ENCODE measurements at places on chromosomes 7 and 10.

DNA sequence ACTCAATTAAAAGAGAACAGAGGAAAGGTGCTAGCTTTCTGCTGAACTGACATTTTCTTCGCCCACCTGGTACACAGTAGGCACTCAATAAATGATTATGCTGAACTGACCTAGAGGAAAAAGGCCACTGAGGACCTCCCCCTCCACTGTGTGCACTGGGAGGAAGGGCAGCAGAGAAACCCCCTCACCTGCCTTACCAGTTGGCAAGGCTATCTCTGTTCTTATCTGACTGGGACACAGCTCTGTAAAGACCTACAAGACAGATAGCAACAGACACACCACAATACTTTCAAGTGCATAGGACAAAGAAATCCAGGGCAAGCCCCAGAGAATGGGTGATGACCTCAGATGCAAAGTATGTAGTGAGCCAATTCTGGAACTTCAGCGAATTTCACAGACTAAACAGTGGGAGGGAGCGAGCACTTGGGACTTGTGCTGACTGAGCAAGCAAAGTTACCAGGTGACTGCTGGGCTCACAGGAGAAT, 30.4 kb downstream of the PDLIM1 start:
- no peak for DNase-seq

GRCh38 chr10:73744664-73744975, 448 bp downstream of the SEC24C start:
- no peak for DNase-seq

DNA sequence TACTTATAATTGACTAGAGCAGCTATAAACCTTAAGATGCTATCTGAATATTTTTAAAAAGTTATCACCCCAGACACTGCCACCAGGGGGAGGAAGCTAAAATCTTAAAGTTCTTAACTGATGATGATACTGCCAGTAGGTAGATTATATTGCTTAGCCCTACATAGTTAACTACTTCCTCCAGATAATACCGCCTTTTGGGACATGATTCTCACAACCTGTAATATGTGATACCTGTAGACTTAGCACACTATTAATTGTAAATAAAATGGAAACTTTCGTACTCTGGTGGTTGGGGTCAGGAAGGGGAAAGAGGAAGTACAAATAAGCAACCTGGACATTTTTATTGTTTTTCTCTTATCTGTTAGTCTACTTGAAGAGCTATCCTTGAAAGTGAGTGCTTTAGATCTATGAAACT, 268.9 kb downstream of the ADK start:
- no peak for DNase-seq

DNA sequence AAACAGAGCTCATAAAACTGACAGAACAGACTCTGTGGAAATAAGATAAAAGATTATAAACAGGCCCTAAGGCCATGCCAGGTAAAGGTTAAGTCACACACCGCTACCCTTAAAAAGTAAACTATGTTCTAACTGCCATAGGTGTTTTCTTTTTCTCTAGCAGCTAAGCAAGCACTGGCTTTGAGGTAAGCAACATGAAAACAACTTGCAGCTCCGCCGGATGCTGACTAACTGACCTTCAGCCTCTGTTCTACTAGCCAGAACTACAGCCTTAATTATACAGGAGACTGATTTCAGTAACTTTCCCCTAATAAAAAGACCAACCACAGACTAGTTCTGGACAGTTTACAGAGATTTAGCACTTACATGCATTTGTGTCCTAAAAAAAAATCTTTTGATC, 708.3 kb downstream of the CCSER2 start:
- DNase-seq: no peak

GRCh38 chr10:120221873-120222485, 235.0 kb upstream of the PLPP4 start:
- peak; percentile 51 for DNase-seq

DNA sequence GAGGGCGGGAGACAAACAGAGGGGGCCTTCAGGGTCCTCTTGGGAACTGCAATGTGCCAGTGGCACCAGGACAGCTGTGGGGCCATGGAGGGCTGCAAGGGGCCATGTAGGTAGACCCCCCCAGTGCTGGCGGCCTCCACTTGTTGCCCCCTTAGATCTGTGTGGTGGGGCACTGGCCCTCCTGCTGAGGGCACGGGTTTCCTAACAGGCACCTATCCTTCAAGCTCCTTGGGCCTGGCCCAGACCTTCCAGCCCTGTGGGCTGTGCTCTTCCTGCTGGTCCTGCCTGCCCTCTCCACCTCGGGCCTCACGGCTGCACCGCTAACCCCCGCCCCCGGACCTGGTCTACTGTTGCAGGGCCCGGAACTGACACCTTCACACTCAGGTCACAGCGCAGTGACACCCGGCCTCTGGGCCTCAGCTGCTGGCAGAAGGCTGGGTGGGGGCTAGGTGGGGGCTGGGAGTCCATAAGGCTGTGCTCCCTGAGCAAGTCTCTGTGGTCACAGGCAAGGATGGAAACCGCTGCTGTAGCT, 12.6 kb downstream of the RASGEF1A start:
- no peak for DNase-seq

- no peak for DNase-seq
Observed at GRCh38 chr7:29946428-29947186, 43.0 kb downstream of the SCRN1 start.

DNA sequence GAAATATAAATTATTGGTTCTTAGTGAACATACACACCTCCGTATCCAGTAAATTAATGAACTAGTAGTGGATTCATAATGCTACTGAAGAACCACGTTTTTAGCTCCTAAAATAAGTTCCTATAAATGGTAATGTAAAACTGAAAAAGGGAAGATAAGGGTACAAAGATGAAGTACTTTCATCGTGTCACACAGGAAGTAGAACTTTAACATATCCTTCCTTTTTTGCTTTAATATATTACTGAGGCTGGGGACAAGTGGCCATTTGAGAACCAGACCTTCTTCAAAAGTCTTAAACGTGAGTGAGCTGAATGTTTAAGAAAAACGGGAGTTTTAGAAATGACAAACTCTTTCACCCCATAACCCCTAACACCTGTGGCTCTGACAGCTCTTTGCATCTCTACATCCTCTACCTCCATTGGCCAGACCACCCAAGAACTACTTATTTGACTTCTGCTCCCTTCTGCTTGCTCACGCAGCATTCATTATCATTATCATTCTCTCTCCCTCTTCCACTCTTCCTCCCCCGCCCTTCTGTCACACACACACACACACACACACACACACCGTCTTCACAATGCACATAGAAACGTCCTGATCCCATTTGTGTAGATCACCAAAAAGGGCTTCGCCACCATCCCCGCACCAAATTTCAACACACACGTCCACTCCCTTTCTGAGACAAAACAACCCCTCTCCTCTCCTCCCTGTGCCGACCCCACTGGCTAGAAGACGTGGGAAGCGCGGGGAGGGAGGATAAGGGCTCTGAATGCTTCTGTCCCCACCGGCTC, 677 bp downstream of the SKAP2 start:
- DNase-seq: no peak

DNA sequence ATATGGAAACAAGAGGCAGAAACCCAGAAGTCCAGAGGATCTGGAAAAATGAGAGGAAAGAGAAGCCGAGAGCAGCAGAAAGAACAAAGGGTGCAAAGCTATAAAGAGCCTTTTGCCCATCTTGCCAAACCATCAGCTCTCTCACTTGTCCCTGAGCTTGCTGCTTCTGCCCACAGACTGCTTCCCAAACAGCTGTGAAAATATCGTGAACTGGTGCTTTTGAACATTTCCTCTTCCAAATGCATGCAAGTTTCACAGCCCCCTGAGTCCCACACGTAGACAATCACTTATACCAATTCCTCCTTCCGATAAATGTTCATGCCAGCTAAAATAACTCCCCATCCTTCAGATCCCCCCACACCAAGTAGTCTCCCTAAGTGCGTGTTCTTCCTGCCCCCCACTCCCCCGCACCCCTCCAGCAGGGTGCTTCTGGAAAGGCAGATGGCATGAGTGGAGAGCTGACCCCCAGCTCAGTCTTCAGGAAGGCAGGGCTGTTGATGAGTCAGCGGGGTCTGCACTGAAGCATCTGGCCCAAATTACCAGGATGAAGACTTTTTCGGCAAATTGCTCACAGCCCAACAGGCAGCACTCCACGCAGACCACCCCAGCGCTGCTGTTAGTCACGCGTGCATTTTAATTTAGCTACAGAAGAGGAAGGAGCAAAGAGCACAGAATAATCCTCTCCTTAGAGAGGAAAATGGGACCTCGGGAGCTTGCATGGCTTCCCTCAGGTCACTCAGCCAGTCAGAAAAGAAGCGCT, 76.1 kb upstream of the KCNMA1 start:
- DNase-seq: no peak

GRCh38 chr10:100741378-100742075, 3.9 kb upstream of the PAX2 start:
- no peak for DNase-seq

DNA sequence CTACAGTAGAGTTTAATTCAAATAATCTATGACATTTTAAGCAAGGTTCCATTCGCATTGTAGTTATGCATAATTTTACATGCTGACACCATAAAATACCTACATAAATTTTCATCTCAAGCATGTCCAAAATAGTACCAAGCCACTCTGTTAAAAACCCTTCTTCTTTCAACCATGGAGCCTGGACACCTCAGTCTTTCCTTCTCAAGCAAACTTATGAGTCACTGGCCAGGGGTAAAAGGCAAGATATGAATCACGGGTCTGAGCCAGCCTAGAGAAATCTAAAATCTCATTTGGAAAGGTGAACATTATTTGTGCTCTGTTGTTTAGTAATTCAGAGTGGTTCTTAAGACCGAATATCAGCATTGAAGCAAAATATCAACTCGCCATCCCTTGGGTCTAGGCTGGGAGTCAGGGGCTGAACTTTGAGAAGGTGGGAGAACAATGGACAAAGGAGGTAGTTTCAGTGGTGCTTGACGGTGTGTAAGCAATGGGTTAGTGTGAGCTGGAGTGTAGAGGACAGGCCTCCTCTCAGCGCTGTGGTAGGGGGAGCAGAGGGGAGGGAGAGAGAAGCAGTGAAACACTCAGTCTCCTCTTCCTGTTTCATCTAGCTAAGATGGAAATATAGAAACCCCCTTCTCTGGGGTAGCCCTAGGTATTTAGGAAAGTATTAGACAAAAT, 19.1 kb upstream of the GPAM start:
- DNase-seq: no peak

DNA sequence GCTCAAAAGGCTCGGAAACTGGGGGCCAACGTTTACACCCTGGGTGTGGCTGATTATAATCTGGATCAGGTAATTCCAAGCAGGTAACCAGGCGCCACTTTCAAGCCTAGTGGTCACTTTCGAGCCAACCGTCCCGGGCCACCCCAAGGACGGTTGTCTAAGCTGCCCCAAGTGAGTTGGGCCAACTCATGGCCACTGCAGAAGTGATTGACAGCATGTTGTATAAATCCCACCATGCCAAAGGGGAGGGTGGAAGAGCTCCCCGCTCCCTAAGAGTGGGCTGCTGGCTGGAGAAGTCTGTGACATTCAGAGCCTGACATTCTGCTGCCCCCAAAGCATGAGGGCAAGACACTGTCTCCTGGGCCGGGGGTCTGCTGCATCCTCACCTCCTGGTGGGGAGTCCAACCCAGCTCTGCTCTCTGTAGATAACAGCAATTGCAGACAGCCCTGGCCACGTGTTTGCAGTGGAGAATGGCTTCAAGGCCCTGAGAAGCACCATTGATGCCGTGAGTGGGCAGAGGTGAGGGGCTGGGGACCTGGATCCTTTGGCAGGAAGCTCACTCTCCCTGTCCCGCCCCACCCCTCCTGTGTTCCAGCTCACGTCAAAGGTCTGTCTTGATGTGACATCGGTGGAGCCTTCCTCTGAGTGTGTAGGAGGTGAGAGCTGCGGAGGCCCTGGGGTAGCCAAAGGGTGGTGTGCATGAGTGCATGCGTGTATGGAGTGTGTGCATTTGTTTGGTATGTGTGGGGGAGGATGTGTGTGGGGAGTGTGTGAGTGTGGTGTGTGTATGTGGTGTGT, 10.8 kb downstream of the ANTXRL start:
- no peak for DNase-seq

- DNase-seq: no peak
Observed at GRCh38 chr7:151240942-151241754, 7.3 kb downstream of the SMARCD3 start.

- DNase-seq: no peak
Observed at GRCh38 chr10:79149345-79149661, 80.5 kb downstream of the ZMIZ1 start.

DNA sequence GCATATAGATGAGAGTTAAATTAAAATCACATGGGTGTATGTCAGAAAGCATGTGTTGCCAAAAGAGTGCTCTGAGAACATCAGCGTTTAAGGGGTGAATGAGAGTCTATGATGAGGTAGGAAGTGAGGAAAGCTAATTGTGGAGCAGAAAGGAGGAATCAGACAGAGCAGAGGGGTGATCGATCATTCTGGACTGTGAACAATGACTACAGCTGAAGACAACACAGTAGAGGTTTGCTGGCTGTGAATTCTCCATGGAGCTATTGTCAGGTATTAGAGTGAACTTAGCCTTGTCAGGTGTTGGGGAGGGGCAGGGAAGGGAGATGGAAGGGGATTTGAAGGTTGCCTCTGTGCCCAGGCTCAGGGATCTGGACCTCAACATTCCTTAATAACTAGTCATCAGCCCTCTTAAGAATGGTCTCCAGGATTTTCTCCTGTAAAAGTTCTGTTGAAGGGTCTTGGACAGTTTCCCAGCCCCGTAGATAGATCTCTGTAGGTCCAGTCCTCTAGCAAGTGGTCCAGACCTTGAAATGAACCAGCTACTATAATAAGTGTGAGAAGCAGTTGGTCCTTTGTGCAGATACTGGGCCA, 57.1 kb downstream of the KIF5B start:
- no peak for DNase-seq

DNA sequence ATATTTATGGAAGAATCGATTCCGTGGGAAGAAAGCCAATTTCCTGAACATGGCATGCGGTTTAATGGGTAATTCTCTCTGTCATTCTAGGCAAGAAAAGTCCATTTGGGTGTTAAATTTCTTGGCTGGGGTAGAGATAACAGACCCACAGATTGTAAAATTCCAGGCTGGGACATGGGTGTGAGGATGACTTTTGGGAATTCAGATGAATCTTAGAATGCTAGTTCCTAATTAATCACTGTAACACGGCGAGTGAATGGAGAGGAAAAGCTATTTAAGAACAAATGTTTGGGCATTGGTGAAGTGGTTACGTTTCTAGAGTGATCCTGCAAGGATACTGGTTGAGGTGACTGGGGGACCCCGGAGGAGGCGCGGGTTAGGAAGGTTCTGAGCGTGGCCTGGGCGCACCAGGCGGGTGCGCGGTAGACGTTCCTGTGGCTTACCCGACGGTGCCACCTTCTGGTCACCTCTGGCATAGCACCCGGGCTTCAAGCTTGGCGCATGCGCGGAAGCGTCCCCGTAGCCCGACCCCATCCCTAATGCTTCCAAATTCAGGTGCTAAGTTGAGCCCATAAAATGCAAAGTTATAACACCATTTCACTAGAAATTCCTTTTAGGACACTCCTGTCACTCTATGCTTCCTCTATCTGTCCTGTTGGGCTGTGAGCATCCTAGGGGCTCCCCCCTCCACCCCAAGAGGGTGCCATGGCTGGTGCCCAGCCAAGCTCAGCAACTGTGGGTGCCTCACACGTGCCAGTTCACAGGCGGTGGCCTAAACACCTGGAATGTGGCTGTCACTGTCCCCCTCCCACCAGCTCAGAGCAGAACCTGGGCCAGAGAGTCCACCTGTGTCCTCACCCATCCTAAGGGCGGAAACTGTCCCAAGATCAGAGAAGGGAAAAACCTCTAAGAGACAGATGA, 104.4 kb downstream of the PTPRE start:
- no peak for DNase-seq

- DNase-seq: no peak
Observed at GRCh38 chr10:43197834-43198681, 59.8 kb downstream of the CSGALNACT2 start.

- DNase-seq: no peak
Observed at GRCh38 chr10:90051053-90051452, 349.7 kb downstream of the KIF20B start.
